ENCODE measurements at places on chromosomes 2 and 18.

- peak; percentile 22 for DNase-seq
Measured at GRCh38 chr18:9366126-9366714, 31.6 kb downstream of the TWSG1 start.

DNA sequence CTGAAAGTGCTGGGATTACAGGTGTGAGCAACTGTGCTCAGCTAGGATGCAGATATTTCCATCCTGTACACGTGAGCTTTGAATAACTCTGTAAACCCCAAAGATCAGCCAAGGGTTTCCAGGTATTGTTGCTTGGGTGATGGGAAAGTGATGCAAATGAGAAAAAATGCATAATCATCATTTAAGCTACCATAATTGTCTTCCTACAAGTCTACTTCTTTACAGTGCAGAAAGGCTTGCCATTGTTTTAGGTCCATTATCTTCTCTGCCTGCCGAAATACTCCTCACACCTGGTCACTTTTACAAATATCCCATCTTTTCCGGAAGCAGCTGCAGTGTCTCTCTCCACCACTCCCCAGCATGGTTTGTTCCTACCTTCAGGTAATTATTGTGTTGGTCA lies 259.8 kb upstream of the CCDC68 start:
- DNase-seq: no peak

GRCh38 chr2:26017464-26018183 lies 16.3 kb upstream of the RAB10 start:
- no peak for DNase-seq

- DNase-seq: peak; percentile 29
Measured at GRCh38 chr2:196927376-196928225, 1.1 kb upstream of the PGAP1 start.

GRCh38 chr2:53289309-53290006 lies 478.1 kb upstream of the CHAC2 start:
- DNase-seq: no peak

GRCh38 chr2:231716666-231717280 lies 8.4 kb downstream of the PTMA start:
- DNase-seq: no peak

DNA sequence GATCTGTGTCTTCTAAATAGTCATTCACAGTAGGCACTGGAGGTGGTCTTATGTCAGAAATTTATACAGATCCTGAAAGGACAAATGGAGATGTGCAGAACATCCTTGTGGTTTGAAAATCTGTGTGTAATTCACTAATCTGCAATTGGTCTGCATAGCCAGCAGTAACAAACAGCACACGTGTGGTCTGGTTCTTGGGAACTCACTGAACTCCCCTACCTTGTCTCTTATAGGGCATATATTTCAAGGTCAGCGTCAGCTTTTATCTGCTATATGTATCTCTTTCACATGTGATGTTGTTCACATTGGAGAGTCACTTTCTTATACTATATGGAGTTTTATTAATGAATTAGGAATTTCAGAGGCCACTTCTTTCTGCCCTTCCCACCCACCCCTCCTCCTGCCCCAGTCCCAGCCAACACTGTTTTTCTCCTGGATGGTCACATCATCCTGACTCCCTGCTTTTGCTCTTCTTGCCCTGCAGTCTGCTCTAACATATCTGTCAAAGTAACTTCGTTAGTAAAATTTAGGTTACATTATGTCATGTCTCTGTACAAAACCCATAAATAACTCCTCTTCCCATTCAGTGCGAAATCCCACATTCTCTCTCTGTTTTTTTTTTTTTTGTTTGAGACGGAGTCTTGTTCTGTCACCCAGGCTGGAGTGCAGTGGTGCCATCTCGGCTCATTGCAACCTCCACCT lies 35.4 kb upstream of the CABYR start:
- no peak for DNase-seq
